ENCODE measurements at places on chromosomes 16 and 17. TPM values are rescaled to one million over a fixed set of nuclear protein-coding genes. Genes with fewer than 3 reads are reported as not detected.

- DNase-seq, result no peak
These were observed 83.3 kb downstream of the TBC1D16 start for GRCh38 chr17:79952265-79952877.

KCNJ12 gene
- 2.7 TPM for total RNA-seq

GRCh38 chr17:73118139-73118538 lies 25.7 kb upstream of the SLC39A11 start:
- no peak for DNase-seq

MT1X gene
- 25.9 TPM for total RNA-seq

DNA sequence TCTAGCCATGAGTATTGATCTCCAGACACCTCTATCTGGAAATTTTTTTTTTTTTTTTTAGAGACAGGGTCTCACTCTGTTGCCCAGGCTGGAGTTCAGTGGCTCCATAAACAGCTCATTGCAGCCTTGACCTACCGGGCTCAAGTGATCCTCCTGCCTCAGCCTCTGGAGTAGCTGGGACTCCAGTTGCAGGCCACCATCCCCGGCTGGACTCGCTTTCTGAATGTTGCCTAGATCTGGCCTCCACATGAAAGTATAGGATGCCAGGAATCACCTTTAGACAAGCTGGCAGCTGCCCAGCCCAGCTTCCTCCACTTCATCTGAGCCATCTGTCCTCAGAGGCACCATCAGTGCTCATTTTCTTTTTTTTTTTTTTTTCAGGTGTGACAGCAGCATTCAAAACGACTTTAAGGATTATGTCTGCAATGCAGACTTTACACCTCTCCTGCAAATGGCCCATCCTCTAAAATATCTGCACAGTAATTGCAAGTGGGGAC lies 6.4 kb upstream of the PRR14 start:
- DNase-seq, result no peak

DNA sequence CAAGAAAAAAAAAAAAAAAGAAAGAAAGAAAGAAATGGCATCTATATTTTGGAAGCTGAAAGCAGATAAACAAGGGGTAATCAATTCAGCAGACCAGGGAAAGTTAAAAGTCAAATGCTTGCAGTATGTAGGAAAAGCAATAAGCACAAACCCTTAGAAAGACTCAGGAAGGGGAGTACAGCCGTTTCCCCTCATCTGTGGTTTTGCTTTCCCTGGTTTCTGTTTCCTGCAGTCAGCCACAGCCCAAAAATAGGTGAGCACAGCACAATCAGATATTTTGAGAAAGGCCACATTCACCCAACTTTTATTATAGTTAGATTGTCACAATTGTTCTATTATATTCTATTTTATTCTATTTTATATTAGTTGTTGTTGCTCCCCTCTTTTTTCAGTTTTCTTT lies 14.4 kb upstream of the ALOX12 start:
- DNase-seq, result no peak

DNA sequence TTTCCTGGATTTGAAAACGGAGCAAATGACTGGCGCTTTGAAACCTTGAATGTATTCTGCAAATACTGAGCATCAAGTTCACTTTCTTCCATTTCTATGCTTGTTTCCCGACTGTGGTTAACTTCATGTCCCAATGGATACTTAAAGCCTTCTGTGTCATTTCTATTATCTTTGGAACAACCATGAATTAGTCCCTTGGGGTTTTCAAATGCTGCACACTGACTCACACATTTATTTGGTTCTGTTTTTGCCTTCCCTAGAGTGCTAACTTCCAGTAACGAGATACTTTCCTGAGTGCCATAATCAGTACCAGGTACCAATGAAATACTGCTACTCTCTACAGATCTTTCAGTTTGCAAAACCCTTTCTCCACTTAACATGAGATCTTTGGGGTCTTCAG lies 32.3 kb downstream of the BRCA1 start:
- no peak for DNase-seq

KRTAP16-1 gene
- not detected for total RNA-seq

DNA sequence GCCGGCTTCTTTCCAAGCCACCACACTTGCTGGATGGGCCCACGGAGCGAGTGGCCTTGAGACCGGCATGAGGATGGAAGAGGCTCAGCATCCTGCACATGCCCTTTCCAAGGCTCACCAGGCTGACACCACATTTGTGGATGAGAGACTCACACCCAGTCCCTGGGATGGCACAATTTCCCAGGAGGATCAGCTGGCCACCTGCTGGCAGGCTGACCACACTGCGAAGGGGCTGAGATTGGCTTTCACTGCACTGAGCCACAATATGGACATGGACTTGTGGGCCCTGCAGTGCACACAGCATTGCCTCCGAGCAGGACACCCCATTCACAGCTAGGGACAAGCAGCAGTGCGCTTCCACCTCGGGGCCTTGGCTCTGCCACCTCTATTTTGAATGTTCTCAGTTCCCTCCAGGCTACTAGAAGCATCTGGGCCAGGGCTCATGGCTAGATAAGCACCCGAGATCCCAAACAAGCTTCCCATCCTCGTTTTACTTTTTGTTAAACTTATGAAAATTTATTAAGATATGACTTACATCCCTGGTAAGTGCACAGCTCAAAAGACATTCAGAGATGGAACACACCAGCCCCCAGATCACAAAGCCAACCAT lies 25.3 kb upstream of the KSR1 start:
- DNase-seq, result no peak

GRCh38 chr16:29729116-29729521 lies 16.7 kb downstream of the C16orf54 start:
- DNase-seq, result peak; percentile 41

CCDC137 gene
- total RNA-seq, result 74.6 TPM

- DNase-seq, result no peak
These were observed 265.8 kb upstream of the SOX9 start for GRCh38 chr17:71855010-71855409.

DNA sequence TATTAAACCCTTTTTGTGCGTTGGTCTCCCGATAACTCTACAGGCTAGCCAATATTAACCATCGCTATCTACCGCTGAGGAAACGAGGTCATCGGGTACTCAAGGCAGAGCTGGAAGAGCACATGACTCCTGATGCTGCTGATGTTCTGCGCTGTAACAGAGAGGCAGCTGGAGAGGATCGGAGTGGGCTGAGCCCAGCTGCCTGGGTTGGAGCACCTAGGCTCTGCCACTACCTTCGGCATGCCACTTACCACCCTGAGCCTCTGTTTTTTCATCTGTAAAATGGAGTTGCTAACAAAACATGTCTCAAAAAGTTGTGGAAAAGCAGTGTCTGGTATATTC lies 432 bp upstream of the SLC46A1 start:
- no peak for DNase-seq

DNA sequence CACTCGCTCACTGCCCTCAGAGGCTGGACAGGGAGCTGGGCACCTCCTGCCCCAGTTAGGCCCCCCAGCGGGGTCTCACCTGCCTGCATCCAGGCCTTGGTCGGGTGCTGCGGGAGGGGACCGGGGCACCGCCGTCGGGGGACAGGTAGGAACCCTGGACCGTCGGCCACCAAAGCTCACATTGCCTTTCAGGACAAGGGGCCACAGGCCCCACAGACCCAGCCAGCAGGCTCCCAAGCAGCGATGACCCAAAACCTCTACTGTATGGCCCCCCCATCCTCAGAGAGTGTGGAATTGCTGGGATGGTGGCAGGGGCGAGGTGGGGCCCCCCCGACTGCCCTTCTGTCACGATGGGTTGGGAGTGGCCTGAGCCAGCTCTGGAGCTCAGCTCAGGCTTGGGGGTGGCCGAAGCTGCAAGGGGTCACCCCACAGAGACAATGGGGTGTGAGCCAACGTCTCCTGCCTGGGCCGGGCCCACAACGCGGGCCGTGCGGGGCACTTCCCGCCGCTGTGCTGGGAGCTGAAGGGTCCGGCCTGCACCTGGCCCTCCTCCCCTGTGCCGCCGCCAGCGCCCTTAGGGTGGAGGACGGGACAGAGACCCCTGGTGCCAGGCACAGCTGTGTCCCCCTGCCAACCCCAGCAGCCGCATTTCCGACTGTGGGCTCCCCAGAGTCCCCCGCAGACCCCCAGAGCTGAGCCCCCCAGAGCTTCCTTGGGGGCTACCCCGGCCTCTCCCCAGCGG lies 498 bp downstream of the IGFALS start:
- DNase-seq, result no peak

ZNF469 gene
- total RNA-seq, result 1.3 TPM

OMG gene
- not detected for total RNA-seq

- no peak for DNase-seq
These were observed 2.2 kb downstream of the HID1 start for GRCh38 chr17:74970395-74970794.

ARL2BP gene
- 47.7 TPM for total RNA-seq

MYH3 gene
- total RNA-seq, result 1.6 TPM

DNA sequence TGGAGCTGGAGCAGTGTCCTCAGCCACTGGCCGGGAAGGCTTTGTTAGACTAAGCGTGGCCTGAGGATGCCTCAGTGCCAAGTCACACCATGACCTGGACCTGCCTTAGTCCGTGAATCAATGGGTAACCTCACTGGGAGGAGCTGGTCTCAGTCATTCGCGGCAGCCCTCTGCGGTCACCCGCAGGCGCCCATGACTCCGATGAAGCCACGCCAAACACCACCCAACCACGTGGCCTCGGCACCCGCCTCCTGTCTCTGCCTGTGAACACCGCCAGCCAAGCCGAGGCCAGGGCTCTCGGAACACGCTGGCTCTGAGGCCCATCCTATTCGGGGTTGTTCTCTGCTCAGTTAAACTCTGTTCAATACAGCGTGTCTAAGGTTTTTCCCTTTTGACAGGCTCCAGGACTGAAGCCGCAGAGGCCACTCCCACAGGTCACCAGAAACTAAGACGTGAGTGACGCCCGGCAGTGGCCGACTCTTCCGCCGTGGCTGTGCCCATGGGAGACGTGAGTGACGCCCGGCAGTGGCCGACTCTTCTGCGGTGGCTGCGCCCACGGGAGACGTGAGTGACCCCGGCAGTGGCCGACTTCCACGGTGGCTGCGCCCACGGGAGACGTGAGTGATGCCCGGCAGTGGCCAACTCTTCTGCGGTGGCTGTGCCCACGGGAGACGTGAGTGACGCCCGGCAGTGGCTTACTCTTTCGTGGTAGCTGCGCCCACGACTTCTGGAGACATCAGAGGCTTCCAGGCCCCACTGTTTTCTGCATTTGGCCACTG lies 16.8 kb upstream of the PABPN1L start:
- DNase-seq, result no peak

- no peak for DNase-seq
These were observed 10.0 kb upstream of the MRPS23 start for GRCh38 chr17:57859601-57860413.

TMC7 gene
- 5.1 TPM for total RNA-seq
